Pancreas (tissue), 10 donors: ENCODE measurements at places on chromosomes 13 and 19.

DNA sequence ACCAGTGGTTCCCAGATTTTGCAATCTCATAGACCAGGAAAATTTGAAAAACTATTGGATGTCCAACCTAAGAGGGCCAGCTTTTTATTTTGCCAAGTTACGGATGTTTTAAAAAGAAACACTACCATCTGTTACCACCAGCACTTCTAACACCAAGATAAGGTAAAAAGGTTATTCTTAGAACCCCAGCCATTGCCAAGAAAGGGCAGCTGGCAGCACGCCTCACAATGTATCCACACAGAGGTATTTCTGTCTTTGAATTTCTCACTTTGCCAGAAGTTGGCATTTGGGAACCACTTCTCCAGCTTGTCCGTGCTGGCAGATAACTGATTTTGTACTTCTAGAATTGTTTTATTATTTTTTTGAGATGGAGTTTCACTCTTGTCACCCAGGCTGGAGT lies 28.7 kb downstream of the CAPN12 start:
- no peak for DNase-seq

GRCh38 chr19:37114001-37114400 lies 35.8 kb downstream of the ZNF420 start:
- no peak for DNase-seq

- no peak for DNase-seq
Observed at GRCh38 chr13:83215627-83216026, 666.6 kb downstream of the SLITRK1 start.

DNA sequence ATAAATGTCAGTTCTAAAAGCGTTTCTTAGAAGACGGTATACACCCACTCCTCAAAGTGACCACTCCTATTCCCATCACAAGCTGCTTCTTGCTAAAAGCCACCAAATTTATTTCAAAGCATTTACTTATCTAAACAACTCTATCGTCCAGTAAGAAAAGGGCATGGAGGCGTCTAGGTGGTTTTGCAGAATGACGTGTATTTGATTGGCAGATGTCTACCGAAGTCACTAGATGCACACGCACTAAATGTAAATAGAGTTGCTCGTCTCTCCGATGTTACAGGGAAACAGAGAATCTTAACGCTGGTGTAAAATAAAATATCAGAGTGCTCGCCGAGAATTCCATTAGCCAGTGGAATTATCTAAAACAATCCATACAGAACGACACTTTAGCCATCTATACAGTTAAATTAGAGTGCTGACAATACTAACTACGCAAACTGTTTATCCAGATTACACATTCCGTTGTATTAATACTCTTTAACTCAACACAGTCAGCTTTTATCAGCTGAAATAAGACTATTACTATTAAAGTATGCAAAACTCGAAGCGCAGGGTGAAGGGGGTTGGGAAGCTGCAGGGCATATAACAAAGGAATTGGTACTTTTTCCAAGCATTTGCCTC lies 1.9 kb downstream of the KLF12 start:
- no peak for DNase-seq

DNA sequence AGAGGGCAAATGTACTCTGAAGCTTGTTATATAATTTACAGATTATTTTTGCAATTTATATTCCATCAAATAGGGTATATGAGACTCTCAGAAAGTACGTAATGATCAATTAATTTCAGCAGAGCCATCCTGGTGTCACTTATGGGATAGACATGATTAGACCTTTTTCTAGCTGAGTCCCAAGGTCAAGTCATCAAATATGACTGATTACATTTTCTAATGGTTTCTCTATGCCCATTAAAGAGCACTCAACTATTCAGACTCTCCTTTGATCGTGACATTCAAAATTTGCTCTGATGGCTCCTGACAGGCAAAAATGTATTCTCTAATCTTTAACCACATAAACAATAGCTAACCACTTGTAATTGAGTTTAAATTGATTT lies 469.2 kb downstream of the COG6 start:
- DNase-seq = no peak

DNA sequence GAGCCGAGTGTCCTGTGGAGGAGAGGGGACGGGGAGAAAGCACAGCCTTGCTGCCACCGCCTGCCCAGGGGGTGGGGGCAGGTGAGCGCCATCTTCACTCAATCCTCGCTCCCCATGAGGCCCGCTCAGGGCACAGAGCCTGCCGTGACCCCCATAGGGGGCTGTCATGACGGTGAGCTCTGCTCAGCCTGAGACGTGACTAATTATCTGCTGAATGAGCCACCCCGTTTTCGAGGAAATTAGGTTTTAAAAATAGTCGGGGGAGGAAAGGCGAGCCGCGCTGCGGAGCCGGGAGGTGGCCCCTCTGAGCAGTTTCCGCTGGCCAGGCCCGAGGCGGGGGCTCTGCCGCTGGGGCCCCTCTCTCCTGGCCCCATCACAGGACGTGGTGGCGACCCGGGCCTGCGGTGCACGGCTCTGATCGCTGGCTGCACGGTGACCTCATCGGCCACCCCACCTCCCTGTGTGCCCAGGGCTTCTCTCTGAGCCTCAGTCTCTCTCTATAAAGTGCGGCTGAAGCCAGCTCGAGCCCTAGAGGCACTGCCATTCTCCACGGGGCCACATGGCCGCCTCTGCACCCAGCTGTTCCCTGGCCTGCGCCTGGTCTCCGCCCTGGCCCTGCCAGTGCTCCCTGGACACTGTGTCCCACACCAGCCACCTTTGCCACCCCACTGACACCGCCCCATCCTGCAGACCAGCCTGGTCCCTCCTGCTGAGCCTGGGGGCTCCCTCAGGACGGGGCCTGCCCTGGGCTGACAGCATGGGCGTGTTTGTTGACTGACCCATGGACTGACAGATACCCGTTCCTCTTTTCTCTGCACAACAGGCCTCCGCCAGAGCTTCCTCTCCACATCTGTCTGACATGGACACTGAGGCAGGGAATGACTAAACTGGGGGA lies 28.3 kb downstream of the PIP5K1C start:
- DNase-seq = no peak

GRCh38 chr13:73107970-73108369 lies 49.2 kb downstream of the KLF5 start:
- no peak for DNase-seq
